Stimulated activated CD4-positive, alpha-beta T cell treated with anti-CD3 and anti-CD28 coated beads, Interleukin-12 subunit alpha, Interleukin-12 subunit beta, amount 100 ng/mL, for 48 hours (primary cell): ENCODE measurements at places on chromosomes 12 and 14.

- DNase-seq: no peak
These were observed 272.7 kb upstream of the DIO3 start for GRCh38 chr14:101288436-101289229.

DNA sequence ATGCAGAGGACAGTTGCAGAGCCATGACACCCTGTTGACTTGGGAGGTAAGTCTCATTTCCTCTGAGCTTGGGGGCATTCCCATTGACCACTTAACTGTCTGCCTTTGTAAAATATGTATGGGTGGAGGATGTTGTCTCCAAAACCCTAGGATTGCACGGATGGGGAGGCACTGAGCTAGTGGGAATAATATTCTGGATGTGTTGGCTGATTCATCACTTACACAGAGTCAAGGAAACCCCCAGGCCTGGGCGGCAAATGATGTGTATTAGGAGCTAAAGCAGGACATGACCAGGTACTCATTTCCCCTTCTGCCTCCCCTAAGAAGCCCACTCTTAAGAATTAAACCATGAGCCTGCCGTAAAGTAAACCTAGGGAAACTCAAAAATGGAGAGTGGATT lies 319.4 kb downstream of the VRK1 start:
- no peak for DNase-seq

DNA sequence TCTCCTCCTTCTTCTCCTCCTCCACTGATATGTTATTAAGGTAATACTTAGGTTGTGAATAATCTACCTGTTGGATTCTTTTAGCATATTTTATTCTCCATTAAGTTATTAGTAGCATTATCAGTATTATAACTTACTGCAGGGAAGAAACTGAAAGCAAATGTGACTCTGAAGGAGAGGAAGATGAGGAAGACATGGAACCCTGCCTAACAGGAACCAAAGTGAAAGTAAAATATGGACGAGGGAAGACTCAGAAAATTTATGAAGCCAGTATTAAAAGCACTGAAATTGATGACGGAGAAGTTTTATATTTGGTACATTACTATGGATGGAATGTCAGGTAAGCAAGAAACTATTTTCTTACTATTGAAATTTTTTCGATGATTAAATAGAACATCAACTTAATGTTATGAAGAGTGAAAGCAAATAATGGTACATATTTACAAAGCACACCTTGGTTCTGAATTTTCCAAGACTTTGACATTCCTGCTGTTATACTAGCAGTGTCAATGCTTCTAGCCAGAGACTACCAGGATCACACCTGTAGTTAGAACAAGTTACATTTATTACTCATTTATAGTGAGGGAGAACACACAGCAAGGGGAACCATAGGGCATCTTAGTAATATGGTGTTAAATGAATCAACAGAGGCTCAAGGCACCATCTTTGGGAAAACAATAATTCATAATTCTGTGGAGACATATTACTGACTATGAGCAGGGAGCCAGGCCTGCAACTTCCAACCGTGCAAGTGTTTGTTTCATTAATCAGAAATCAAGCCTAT lies 42.0 kb upstream of the TOMM20L start:
- DNase-seq: no peak

DNA sequence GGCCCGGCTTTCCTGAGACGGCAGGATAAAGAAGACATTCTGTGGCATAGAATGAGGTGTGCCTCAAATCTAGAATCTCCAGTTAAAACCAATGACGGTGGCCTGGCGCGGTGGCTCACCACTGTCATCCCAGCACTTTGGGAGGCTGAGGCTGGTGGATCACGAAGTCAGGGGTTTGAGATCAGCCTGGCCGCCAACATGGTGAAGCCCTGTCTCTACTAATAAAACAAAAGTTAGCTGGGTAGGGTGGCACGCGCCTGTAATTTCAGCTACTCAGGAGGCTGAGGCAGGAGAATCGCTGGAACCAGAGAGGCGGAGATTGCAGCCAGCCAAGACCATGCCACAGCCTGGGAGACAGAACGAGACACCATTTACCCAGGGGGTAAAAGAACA lies 193.6 kb downstream of the ALG10 start:
- no peak for DNase-seq

DNA sequence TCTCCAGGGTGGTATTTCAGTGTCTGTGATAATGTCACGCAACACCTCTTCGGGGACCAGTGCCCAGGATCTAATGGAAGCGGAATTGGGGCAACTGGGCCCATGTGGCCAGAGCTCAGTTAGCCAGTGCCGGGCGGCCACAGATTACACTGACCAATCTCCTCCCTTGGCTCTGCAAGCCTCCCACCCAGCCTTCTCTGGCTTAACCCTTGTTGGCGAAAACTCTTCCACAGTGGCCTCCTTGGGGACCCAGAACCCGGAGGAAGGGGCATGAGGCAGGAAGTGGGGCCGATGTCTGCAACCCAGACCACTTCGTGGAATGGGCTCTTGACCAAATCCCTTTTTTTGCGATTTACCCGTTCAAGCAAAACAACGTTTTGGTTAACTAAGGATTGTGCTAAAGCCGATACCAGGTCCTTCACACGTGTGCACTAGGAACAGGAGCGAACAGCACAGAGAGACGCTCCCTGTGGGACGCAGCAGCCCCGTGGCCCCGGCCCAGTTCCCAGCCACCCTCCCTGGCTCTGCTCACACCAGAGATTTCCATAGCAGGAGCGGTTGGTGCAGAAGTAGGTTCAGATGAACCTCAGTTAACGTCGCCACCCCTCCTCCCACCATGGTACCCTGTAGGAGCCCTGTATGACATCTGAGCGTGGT lies 38.2 kb downstream of the SLC8B1 start:
- DNase-seq: no peak

DNA sequence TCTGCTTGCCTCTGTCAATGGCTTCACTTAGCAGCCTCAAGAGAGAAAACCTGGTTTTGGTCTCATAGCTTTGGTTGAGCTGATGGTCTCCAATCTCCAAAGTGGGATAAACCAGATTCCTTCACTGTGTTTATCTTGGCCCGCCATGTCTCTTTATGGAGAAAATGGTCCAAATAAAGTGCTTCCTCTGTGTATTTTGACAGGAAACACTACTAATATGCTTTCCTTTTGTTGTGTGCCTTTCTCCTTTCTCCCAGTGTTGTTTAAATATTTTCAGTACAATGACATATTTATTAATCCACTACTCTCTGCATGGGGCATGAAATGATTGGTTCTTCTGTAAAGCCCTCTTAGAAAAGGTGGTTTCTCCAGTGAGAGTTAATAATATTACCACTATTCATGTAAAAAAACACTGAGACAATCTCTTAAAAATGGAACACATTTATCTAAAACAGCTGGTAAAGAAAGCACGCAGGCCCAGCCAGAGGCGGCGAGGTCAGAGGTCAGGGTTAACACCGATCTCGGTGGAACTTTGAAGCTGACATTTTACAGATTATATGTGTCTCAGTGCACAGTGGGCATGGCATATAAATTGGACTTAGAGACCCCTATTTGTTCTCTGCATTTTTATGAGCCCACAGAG lies 24.2 kb downstream of the TMEM30B start:
- no peak for DNase-seq

DNA sequence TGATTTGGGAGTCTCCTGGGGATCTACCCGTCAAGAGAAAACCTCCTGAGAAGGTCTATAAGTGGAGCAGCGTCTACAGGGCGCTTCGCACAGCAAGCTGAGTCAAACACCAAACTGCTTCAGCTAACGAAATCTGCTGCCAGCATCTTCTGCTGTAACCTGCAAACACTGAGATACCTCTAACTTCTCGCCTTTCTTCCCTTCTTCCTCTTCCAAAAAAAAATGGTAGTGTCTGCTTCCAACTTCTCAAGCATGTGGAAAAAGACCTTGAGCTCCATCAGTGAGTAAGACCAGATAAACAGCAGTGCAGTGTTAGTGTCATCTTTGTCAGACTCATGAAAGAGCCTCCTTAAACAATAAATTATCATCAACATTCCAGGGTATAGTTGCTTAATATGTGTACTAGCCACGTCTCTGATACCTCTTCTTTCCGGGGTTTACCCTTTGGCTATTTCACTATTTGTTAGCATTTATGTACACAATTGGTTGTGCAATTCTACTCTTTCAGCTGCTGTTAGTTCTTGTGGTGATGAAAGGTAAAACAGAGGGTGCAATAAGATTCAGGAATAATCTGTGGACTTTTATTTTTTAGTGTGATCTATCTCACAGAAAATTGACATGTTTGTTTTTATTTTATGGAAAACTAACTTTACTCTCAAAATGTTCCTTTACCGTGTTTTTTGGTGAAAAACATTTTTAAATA lies 81.6 kb downstream of the LLPH start:
- no peak for DNase-seq

DNA sequence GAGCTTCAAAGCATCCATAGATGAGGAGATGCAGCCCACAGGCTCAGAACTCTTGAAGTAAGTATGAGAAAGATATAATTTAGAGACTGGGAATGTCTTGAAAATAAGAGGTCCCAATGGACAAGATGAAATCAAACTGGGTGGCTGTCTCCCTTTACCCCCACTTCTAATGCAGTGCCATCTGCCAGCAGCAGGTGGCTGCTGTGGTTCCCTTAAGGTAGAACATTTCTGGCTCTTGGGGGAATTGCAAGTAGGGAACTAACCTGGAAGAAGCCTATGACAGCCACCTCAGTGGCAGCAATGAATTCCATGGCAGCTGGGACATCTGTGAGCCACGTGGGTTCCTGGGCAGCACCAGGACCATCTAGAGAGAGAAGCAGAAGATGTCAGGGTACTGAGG lies 648 bp downstream of the ERP27 start:
- no peak for DNase-seq

DNA sequence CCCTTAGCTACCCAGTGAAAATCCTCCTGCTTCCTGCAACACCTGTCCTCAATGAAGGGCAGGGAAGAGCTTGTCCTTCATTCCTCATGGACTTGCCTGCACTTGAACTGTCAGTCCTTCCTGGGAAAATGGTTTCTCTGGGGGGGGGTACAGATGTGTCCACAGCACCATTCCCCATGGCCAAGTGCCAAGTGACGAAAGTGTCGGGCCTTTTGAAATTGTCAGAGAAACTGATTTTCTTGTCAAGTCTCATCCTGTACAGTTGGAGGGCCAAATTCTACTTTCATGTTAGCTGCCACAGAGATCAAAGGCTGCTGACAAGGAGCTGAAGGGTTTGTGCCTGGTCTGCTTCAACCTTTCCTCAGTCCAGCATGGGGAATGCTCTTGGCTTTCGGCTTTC lies 179.5 kb upstream of the PARP11 start:
- DNase-seq: no peak

DNA sequence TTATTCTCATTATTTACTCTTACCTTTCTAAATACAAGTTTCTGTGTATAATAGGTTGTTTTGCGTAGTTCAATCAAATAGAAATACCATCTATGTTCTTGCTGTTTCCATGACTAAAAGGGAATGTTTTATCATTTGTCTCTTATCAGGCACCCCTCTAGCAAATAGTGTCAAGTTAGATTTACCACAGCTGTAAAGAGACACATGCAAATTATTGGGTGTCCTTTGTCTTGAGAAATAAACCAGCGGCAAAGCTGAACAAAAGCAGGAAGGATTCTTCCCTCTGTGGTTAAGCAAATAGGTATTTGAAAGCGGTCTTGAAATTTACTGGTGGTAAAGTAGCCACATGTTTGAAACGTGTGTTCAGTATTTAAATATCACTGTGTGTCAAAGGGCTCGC lies 405.9 kb downstream of the TMTC2 start:
- DNase-seq: no peak

DNA sequence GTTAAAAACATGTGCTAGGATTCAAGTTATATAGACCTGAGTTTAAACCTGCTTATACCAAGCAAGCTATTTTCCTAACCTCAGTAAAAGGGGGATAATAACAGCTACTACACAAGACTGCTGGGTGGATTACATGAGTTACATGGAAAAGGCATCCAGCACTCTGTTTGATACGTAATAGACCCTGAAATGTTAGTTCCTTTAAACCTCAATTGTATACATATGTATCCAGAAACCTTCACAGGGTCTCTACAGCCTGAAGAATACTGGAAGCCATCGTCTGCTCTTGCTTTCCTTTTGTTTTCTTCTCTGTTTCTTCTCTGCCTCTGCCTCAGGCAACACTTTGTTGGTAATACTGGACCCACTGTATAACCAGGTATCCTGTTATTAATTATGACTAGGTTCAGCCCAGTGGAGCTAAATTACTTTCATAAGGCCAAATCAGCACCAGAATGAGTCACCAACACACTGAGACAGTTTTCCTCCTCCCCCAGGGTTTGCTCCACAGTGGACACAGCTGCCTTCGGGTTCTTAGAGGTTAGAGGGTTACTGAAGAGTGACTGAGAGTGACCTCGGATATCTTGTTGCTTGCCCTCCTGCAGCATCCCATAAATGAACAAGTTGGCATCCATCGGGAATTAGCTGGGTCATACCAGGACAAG lies 127.1 kb downstream of the CAPZA3 start:
- DNase-seq: no peak

- DNase-seq: no peak
These were observed 23.2 kb downstream of the TTC9 start for GRCh38 chr14:70664698-70665447.

GRCh38 chr12:109926488-109927210 lies 26.6 kb downstream of the TCHP start:
- DNase-seq: no peak

DNA sequence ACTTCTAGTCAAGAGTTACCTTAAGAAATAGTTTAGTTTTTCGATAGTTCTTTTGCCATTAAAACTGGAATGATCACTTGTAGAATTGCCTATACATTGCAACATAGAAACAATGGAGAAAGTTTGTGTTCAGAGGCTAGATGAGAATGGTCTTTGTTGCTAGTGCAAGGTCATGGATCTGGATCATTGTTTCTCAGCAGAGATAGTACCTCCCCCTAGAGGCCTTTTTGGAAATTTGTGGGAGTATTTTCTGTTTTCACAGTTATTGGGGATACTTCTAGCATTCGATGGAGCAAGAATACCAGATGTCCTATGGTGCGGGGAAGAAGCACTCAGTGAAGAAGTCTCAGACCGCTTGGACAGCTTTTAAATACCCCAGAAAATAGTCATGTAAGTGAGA lies 138.8 kb upstream of the HMGA2 start:
- no peak for DNase-seq

GRCh38 chr14:100688598-100689461 lies 37.9 kb upstream of the DLK1 start:
- DNase-seq: no peak

DNA sequence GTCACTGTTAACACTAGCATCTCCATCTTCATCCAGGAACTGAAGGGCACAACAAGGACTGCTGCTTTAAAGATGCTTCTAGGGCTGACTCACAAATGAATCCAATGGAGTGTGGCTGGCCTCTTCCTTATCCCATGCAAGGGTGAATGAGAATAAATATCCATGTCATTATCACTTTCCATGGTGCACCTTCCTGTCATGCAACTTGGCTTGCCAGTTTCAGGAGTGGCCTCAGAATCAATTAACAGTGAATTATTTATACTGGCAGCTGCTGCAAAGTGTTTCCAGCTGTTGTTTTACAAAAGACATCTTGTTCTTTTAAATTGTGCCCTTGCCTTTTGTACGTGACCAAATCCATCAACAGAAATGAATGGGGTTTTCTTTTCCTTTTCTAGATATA lies 499.3 kb upstream of the TMEM132C start:
- DNase-seq: no peak
